ENCODE measurements at places on chromosomes 3 and 15.
A peak's percentile ranks its signal among the peaks of the same experiment; 100 is the strongest.

- DNase-seq = peak; percentile 23
Observed at GRCh38 chr15:57152666-57153539, 223.4 kb upstream of the CGNL1 start.

DNA sequence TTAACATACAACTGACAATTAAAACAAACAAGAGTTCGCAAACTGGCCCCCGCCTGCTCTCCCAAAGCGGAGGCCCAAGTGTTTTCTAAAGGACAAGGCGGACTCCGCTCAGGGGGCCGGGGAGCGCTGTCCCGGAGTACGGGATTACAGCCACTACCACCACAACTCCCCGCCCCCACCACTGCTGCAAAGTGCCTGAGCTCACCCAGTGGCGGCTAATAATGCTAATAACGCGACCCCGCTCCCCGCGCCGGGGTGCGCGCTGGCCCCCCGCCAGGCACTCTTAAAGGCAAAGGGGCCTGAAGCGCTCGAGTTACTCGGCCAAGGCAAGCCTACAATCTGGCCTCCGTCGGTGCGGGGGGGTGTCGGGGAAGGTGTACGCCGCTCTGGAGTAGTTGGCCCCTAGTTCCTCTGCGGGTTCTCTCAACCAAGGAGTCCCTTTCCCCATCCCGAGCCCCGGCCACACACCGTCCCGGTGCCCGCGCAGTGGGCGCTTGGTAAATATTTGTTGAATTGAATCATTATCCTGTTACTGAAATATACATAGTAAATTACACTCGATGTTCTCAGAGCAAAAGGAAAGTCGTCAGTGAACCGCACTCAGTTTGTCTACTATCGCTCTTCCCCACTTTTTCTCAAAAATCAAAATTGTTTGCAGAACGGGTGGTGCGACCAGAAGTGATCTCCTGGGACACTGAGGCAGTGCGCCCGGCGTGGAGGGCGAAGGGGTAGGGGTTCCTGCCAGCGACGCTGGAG, 827 bp downstream of the WNT5A start:
- DNase-seq = peak; percentile 88

- DNase-seq = no peak
Observed at GRCh38 chr3:3689601-3690375, 109.4 kb upstream of the LRRN1 start.

- peak; percentile 70 for DNase-seq
Observed at GRCh38 chr3:129599607-129600006, 6.9 kb downstream of the PLXND1 start.

DNA sequence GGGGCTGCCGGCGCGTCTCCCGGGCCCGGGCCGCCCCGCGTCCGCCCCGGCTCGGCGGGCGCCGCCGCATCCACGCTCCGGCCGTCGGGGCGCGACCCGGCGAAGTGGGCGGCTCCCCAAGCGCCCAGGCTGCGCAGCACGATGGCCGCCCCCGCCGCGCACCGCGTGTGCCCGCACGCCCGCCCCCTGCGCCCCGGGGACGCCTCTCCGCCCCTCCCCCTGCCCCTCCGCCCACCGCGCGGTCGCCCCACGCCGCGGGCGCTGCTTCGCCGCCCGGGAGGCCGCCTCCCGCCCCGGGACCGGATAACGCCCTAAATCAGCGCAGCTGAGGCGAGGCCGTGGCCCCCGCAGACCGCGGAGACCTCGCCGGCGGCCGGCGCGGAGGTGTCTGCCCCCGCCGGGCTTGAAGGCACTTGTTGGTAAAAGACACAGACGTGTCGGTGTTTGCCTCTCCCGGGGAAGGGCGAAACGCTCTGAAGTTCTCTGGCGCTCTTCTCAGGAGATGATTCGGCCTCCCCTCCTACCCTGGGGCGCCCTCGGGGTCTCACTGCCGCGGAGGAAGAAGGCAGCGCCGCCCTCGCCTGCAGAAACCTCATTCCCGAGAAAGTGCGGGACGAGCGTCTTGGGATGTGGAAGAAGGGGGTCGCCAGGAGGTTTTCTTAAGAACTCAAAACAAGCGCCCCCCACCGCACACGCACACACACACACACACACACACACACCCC, at the start of gene BNC1:
TSS of gene BNC1 (minus strand) at position 106 of the 725 bp plus-strand sequence. CDS start at position 70, 36 bp downstream.
- peak; percentile 23 for DNase-seq

DNA sequence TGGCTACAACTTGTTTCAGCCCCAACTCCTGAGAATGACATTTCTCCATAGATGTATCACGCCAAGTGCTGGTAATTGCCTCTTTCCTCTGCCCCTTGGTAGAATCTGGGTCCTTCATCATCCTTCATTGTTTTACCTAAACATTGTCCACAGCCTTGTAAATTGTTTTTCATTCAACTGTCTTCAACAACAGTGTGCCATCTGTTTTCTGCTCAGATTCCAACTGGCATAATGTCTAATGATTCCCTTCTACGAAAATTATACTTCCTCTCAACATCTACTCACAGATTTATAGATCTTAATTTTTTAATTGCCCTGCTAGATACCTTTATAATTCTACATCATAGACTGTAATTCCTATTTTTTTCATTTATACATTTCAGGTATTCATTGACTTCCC, 226.9 kb downstream of the TPRG1 start:
- no peak for DNase-seq

- DNase-seq = no peak
Observed at GRCh38 chr15:34717729-34718128, 37.1 kb downstream of the GJD2 start.

- peak; percentile 54 for DNase-seq
Observed at GRCh38 chr3:72482589-72483321, 365.5 kb downstream of the SHQ1 start.

GRCh38 chr3:122390665-122391064, 6.7 kb downstream of the FAM162A start:
- no peak for DNase-seq

- peak; percentile 58 for DNase-seq
Observed at GRCh38 chr3:101020351-101021015, 27.3 kb upstream of the ABI3BP start.

- DNase-seq = no peak
Observed at GRCh38 chr3:122443090-122443489, 27.2 kb upstream of the WDR5B start.

- DNase-seq = no peak
Observed at GRCh38 chr15:31275331-31276262, 51.0 kb upstream of the KLF13 start.

- DNase-seq = no peak
Observed at GRCh38 chr3:63047068-63047467, 171.9 kb upstream of the CADPS start.

DNA sequence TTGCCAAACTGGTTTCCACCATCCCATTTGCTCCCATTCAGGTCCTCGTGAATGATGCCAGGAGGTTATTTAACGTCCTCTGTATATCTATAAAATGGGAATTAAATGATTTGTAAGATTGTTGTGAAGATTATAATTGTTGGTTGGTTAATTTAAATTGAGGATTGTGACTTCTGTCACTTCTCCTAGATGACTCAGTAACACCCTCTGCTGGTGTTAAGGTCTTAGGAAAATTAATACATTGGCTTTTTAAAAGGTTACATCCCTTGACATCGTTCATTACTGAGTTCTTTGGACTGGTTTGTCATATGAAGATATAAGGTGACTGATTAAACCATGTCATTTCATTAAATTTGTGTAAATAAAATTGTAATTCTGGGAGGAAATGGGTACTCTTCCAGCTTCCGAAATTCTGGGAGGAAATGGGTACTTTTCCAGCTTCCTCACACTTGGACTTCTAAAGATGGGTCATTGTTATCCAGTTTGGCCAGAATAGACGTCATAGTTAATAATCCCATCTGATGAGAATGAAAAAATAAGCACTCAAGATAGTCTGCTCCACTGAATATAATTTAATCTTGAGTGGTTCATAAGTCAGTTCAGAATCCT, 33.3 kb upstream of the PAQR5 start:
- peak; percentile 18 for DNase-seq

DNA sequence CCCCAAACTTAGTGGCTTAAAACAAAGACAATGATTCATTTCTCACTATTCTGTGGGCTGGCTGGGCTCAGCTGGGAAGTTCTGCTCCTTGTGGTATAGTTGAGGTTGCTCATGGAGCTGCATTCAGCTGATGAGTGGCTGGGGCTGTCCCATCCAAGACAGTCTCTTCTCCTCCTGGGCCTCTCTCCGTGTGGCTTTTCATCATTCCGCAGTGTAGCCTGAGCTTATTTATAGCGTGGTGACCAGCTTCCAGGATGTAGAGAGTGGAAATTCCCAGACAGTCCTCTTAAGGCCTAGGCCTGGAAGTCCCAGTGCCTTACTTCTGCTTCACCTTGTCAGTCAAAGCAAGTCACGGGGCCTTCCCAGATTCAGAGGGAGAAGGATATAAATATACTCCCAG, 136.7 kb upstream of the DAZL start:
- peak; percentile 90 for DNase-seq

DNA sequence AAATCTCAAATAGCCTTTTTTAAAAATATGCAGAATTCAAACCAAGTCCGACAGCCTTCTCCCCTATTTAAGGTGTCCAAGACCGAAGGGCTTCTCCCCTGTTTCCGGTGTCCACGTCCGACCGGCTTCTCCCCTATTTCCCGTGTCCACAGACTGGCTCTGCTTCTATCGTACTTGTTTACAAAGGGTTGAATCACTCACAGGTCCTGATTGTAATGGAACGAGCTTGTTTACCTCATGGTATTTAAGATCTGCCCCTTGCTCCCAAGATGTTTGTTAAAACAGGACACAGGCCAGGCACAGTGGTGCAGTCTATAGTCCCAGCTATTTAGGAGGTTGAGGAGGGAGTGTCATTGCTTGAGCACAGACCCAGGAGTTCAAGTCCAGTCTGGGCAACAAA, 90.4 kb upstream of the ROBO2 start:
- no peak for DNase-seq

GRCh38 chr3:40920041-40920440, 279.3 kb upstream of the CTNNB1 start:
- DNase-seq = peak; percentile 5

DNA sequence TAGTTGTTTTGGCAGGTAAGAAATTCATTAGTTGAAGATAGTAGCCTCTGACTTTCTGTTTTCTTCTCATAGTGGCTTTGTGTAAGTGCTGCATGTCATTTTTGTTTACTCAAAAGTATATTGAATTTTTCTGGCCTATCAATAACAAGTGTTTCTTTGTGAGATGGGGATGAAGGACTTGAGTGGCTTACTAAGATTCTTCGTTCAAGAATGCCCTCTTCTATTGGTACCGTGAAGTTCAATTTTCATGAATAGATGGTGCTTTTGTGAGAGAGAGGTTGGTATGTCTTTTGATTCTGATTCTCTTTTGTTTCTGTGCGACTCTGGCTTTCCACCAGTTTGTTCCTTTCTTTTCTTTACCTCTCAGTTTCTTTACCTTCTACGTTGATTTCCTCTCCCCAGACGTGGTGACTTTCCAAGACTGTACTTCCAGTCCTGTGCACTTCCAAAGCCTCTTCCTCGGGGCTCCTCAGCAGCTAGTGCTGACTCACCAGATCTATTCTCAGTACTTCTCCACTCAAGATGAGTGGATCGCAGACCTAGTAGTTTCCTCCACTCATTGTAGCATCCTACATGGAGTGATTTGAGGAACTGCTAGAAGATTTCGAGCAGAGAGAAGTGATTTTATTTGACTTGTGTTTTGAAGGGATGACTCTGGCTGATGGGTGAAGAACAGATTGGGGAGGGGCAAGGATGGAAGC, 82.0 kb upstream of the EPHB3 start:
- no peak for DNase-seq

GRCh38 chr15:68642491-68642845, 63.7 kb downstream of the CORO2B start:
- no peak for DNase-seq

- no peak for DNase-seq
Observed at GRCh38 chr3:27990324-27990723, 251.1 kb upstream of the CMC1 start.

DNA sequence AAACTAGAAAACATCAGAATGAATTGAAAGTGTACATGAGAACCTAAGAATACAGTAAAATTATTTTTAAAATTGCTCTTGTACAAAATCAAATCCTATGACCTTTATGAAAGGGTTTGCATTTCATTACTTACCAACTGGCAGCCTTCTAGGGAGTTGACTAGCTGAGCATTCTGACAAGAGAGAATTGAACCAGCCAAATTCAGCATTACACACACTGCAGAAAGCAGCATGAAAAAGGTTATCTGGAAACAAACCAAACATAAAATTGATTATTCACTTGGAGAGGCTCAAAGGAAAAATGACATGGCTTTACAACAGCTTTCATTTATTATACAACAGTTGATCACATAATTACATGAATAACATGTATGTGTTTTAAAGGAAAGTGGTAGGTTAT, 17.4 kb downstream of the NSMCE3 start:
- no peak for DNase-seq

- peak; percentile 69 for DNase-seq
Observed at GRCh38 chr15:52261498-52262242, 33.9 kb downstream of the MYO5C start.

- no peak for DNase-seq
Observed at GRCh38 chr3:175477651-175478224, 618.6 kb downstream of the NAALADL2 start.

GRCh38 chr3:27535809-27536392, 51.7 kb upstream of the SLC4A7 start:
- peak; percentile 59 for DNase-seq

DNA sequence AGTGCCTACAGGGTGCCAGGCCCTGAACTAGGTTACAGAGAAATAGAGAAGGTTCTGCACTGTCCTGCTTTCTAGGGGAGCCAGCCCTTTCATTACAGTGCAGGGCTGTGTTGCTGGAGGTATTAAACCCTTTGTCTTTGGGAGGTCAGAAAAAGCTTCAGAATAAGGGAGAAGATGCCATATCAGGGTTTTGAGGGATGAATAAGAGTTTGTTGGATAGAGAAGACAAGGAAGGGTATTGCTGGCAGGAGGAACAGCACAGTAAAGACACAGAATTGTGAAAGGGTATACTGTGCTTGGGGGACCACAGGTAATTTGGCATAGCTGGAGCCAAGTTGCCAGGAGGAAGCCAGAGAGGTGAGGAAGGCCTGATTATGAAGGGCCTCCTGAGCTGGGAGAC, 23.0 kb downstream of the NOX5 start:
- no peak for DNase-seq

DNA sequence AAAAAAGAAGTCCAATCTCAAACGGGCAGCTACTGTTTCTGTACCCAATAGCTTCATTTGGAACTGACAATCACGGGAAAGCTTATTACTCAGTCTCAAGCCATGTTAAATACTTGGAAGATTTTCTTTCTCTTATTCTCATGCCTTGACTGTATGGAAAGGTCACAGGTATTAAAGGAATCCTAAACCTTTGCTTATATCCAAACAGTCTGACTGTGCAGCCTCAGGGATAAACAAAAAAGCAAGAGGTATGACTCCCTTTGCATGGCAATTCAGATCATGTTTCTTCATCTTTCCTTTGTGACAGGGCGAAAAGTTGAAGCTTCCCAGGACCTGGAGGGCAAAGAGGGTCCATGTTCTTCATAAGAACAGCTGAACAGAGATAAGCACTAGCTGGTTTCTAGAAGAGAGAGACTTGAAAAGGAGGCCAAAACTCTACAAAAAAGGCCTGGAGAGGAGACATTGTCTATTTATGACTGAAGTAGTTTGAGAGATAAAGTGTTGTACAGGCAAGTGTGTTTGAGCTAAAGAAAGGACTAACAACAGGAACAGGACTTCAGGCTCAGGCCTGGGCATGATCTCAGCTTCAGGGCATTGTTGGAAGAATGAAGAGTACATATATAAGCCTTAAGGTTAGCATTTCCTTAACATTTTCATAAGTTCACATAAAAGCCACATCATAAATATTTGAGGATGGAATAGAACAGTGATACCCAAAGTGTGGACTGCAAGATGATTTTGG, 231.0 kb upstream of the THRB start:
- no peak for DNase-seq
